ENCODE measurements at places on chromosomes 5 and 9.

DNA sequence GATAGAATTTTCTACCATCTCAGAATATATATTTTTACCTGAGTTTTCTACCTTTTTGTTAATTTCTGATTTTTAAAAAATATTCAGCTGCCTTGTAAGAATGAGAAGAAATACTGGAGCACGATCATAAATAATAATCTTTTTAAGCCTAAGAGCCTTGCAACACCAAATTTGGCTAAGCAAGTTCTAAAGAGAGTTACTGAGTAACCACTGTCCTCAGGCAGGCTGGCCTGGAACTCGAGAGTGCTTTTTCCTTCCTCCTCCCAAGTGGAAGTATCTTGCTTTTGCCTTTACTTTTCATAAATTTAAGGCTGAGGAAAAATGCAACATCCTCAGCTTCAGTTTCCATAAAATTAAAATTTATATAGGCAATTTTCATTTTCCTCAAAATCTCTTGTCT, 21.0 kb downstream of the GLRX start:
- no peak for DNase-seq

DNA sequence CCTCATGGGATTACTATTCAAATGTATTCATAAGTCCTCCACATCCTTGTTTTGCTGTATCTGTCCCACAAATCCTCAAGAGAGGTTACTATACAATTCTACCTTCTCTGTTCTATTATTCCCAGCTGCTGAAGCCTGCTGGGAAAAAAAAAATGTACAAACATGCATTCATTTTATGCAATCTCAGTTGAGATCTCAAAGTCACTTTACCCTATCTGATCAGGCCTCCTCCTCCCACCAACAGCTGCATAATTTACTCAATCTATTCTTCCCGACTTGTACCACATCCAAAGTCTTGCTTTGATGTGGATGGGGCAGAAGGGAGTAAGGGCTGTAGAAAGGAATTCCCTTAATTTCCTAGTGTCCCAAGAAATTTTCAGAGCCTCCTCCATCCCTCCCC, 28.6 kb downstream of the PSIP1 start:
- no peak for DNase-seq

DNA sequence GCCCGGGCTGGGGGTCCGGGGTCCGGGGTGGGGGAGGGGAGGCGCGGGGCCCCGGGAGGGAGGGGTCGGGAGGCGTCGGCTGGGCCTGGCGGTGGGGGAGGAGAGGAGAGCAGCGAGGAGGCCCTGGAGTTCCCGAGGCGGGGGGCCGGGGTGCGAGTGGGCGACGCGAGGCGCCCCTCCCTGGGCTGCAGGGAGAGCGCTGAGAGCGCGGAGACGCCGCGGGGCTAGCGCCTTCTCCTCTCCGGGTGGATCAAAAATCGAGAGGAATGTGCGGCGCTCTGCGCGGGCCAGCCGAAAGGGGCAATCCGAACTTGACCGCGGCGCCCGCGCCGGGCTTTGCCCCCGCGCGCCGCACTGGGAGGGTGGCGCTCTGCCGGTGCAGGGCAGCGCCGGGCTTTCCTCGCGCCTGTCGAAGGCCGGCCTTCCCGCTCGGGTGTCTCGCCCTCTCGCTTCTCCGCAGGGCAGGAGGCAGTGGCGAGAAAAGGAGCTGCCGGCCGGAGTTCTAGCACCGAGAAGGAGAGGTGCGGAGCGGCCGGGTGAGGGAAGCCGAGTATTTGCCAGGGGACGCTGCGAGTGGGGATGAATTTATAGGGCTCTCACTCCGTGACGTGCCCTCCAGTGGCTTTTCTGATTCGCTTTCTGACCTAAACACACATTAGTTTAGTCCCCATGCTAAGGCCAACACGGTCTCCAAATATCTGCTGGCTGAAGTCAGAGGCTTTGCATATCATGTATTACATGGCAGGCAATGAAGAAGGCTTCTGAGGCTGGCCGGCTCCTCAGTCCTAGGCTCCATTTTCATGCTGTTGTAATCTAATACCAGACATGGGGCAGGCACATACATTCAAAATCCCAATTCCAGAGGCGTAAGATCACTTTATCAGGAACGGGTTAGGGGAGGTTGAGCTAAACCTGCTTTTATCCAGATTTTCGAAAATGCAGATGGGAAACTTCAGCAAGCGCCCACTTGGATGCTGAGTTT, 503 bp upstream of the GDNF start:
- DNase-seq, result peak; percentile 29

GRCh38 chr5:62197697-62198096, 108.3 kb upstream of the KIF2A start:
- DNase-seq, result no peak

GRCh38 chr9:121503444-121503843, 3.8 kb upstream of the GGTA1 start:
- DNase-seq, result no peak

DNA sequence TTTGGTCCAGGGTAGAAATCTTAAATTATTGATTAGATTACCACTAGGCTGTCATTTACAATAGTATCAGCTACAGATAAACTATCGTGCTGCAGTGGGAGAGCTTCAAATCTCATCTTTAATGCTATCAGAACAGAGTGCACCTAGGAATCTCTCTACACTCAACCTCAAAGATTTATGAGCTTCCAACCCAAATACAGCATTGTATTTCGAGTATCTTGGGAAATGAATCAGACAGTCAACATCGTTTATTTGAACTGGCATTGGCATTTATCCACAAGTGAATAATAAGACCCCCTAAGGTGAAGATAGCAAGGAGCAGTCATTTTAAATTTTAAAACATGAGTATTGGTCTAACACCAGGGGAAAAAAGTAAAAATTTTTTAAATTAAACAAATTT, 1203.2 kb downstream of the CDH12 start:
- DNase-seq, result no peak

DNA sequence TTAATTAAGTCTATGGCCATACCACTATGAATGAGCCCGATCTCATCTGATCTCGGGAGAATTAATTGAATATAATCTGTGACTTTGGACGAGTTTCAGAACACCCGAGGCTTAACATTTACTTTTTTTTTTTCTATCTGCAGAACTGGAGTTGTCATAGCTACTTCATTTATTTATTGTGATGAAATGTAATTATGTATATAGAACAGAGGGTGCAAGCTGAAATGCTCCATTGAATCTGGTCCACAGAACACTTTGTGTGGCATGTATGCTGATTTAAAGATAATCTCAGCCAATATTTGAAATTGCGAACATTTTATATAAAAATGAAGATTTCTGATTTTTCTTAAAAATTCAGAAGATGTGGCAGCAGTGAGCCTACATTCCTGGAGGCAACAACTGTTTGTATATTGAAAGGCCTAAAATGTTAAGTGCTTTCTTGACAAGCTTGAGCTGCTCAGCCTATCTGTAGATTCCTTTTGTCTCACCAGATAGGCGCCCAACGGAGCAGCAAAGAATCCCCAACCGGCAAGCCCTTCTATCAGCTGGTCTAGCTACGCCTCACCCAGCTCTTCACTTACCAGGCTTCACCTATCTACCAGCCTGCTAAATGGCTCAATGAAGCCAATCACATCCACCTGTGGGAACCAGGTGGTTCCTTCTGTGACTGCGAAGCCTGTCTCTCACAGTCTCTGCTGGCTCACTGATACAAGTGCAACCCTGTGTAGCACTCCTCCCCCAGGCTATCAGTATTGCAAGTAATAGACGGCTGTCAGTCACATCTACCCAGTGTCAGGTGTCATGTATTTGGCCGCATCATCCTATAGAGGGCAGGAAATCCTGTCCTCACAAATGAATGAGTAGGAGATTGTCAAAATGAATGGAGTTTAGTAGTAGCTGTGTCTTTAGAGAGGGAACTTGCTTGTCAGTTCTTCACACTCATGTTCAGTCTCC, 170.6 kb upstream of the MRPS30 start:
- DNase-seq, result no peak

- no peak for DNase-seq
Observed at GRCh38 chr9:12681620-12682019, 11.6 kb upstream of the TYRP1 start.

- no peak for DNase-seq
Observed at GRCh38 chr9:739362-739761, 102.1 kb upstream of the DMRT1 start.

DNA sequence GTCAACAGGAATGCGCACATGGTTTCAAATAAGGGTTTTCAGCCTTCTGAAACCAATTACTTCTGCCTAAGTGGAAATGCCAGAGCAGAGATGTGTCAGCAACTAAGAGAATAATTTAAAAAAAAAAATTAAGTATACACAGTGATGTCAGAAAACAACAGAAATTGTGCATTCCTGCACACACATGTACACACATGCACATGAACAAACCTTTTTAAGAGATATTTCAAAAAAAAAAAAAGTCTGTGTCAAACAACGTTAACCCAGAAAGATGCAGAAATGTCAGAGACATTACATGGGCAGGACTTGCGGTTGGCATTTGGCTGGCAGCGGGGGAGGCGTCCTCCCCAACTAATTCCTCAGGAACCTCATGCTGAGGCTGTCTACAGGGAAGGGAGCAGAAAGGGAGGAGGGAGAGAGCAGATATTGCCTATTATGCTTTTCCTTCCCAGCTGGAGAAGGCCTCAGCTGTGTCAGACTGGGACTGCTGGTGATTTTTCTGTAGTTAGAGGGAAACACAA, 536.9 kb upstream of the WWC1 start:
- no peak for DNase-seq

GRCh38 chr9:36793277-36793676, 220.6 kb downstream of the MELK start:
- no peak for DNase-seq

- DNase-seq, result peak; percentile 57
Observed at GRCh38 chr9:70484232-70485130, 70.0 kb upstream of the KLF9 start.

DNA sequence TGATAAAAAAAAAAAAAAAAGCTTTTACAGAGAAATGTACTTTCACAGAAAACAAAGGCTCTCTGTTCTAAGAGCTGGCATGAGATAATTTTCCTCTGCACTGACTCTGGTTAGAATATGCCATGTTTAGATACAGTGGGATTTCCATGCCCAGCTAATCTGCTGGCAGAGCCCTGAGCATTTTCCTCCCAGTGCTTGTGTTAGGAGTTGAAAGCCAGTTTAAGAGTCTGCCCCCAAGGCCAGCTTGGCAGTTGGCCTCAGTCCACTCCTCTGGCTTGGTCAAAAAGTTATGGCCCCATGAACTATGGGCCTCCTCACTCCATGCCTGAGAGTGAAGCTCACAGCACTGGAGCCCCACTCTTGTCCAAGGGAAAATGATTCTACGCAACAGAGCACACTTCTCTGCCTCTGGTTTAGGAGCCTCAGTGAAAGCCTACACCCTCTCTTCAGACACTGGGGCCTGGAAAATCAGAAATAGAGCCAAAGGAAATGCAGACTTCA, 21.9 kb downstream of the MOCS2 start:
- no peak for DNase-seq

GRCh38 chr9:80602291-80602690, 1030.5 kb downstream of the TLE4 start:
- no peak for DNase-seq

DNA sequence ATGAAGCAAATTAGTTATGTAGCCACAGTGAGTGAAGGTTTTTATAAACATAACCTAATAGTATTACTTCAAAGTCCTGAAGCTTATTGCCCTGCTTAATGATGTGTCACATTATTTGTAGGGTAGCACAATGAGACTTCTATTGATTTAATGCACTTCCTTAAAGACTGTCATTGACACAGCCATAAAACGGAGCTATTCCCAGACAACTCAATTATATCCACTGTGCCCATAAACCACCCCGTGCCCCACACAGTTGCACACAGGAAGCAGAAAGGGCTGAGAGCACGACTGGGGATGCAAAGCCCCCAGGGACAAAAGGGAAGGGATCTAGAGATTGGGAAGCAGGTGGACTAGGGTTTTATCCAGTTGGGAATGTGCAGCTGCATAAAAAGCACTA, 37.0 kb downstream of the TRIM32 start:
- no peak for DNase-seq

- DNase-seq, result no peak
Observed at GRCh38 chr5:16615741-16616535, 859 bp downstream of the RETREG1 start.
